ENCODE measurements at places on chromosomes 3 and 15.

DNA sequence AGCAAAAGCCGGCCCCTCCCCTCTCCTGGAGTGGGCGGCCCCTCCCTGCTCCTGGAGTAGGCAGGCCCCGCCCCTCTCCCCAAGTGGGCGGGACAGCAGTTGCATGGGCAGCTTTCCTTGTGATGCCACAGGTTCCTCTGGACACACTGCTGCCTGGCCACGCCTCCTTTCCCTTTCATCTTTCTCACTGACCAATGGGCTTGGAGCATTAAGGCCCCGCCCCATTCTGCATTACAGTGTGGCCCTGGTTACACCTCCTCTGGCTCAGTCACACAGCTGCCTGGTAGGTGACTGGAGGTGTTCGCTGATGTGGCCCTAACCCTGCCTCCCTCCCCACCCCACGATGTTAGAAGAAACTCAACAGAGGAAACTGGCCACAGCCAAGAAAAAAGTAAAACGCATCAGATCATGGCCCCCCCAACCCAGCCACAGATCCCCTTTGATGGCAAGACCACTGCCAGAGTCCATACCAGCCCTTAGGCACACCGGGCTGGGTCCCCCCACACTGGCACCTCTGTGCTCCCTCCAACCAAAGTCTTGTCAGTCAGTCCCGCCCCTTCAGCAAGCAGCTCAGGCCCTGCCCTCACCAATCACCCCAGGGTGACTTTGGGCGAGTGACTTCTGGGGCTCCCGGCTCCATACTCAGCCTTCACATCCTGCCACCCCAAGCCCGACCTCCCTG lies 84.3 kb downstream of the ADAMTS7 start:
- DNase-seq: no peak

- DNase-seq: no peak
These were observed 45.5 kb upstream of the BOC start for GRCh38 chr3:113165841-113166240.

DNA sequence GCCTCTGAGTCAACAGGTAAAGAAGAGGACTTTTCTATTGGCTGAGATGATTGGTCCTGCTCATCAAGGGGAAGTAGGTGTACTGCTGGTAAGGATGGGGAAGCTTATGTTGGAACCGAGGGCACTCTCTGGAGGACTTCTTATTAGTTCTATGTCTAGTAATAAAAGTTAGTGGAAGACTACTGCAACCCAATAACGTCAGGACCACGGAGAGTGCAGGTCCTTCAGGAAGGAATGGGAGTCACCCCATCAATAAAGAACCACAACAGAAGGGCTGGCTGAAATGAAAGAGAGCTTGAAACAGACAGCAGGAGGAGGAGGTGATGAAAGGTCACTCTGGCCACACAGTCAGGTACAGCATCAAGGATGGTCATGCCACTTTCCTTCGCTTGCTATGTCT lies 68.8 kb upstream of the PRR23E start:
- no peak for DNase-seq

DNA sequence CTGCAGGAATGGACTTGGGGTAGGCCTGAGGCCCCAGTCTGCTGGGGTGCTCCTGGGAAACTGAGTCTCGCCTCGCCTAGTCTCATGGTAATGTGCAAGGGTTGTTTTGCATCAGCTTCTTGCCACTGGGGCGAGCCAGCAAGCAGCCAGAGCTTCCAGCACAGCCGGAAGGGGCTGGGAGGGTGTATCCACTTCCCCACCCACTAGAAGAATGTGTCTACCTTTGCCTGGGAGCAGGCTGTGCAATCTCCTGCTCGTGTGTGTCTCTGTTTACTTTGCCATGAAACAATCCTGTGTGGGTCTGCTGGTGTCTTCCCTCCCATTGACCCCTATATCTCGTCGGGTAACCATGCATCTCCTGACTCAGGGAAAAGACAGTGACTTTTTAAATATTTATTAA lies 21.8 kb upstream of the ERICH6 start:
- no peak for DNase-seq

GRCh38 chr3:18124501-18124900 lies 300.6 kb downstream of the SATB1 start:
- DNase-seq: no peak

GRCh38 chr15:67783303-67783702 lies 42.0 kb upstream of the SKOR1 start:
- no peak for DNase-seq

DNA sequence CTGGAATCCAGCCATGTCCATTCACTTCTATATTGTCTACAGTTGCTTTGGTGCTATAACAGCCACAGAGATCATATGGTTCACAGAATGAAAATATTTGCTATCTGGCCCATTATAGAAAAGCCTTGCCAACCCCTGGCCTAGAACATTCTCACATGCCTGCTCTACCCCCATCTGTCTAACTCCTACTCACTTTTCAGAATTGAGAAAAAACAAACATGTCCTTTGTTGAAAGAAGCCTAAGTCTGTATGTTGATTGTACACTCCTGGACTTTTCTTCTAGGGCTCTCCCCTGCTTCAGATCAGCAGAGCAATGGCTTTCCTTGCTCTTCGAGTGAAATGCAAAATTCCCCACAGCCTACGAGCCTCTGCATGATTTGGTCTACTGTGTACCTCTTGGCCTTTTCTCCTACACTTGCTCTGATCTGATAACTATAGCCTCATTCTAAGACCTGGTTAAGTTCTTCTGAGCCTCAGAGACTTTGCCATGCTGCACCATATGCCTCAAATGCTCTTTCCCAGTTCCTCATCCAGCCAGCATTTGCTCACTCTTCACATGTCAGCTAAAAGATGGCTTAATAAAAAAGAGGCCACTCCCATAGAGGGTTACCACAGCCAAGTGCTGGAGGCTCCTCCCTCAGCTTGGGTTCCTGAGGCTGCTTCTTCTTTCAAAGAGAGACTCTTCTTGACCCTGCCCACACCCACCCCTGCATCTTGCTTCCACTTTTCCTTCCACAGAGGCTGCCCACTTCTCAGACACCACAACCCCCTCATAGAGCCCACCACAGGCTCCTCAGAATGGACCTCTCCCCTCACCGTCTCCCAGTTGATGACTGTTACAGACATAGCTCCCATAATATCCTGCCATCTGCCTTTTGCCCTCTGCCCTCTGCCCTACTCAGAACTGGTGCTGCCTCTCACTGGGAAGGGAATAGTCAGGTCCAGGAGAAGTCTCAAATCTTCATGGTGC lies 22.9 kb upstream of the DCLK3 start:
- DNase-seq: no peak

- DNase-seq: no peak
These were observed 144.9 kb downstream of the FBN1 start for GRCh38 chr15:48500595-48500994.

DNA sequence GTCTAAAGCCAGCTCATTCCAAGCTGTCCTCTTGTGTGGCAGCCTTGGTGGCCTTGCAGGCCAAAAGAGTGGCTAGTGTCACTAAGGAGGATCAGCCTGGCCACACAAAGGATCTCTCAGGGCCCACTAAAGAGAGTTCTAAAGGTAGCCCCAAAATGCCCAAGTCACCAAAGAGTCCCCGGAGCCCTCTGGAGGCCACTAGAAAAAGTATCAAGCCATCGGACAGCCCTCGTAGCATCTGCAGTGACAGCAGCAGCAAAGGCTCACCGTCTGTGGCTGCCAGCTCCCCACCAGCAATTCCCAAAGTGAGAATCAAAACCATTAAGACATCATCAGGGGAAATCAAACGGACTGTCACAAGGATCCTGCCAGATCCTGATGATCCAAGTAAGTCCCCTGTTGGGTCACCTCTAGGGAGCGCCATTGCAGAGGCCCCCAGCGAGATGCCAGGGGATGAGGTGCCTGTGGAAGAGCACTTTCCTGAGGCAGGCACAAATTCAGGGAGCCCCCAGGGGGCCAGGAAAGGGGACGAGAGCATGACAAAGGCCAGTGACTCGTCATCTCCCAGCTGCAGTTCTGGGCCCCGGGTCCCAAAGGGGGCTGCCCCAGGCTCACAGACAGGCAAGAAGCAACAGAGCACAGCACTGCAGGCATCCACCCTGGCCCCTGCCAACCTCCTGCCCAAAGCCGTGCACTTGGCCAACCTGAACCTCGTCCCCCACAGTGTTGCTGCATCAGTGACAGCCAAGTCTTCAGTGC lies 33.5 kb upstream of the ALPK3 start:
- DNase-seq: no peak

GRCh38 chr3:30311781-30312180 lies 294.6 kb upstream of the TGFBR2 start:
- DNase-seq: no peak

DNA sequence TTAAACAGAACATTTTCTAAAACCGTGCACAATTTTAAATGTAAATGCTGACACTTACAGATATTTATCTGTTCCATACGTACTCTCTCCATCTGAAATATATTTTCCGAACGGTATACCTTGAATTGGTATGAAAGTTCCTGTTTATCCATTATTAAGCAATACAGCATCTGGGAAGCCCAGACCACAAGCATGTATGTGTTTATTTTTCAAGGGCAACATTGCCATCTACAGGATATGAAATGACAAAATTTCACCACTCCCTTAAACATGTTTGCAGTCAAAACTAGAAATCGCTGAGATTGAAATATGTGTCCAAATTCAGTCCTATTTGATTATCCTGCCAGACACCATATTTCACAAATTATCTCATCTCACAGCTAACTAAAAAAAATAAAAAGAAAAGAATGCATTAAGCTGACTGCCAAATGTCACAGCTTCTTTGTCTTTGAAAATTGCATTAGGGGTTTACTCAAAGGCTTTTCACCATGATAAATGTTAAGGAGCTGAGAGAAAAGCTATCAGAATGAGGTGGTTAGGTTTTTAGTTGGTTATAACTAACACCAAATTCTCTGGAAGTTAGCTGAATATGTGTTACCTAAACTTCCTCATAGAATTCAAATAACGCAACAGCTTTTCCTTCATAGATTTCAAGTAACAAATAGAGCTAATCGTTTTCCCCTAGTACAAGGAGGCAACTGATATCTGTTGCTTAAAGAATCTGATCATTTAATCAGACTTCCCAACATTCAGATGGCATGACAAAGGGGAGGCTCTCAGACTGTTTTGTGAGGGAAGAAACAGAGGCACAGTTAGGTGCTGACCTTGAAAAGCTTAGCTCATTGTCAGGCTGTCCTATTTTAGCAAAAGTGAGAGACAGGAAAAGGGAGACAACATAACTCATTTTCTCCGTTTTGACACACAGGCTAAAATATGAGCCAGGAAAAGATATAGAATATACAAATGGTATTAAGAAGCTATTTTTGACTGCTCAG lies 533.1 kb downstream of the TBL1XR1 start:
- DNase-seq: peak; percentile 89

- no peak for DNase-seq
These were observed 26.2 kb upstream of the HACD2 start for GRCh38 chr3:123611082-123611481.

DNA sequence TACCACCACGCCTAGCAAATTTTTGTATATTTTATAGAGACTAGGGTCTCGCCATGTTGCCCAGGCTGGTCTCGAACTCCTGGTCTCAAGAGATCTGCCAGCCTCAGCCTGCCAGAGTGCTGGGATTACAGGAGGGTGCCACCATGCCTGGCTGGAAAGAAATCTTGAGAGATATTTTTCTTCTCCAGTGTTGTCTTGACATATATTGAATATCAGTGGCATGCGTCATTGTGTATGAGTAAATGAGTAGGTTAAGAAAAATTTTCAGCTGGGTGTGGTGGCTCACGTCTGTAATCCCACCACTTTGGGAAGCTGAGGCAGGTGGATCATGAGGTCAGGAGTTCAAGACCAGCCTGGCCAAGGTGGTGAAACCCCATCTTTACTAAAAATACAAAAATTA lies 3.5 kb upstream of the PIF1 start:
- DNase-seq: no peak

GRCh38 chr3:3241596-3241995 lies 62.1 kb upstream of the CRBN start:
- DNase-seq: no peak

- DNase-seq: no peak
These were observed 212.5 kb upstream of the CNTN6 start for GRCh38 chr3:880371-880770.
